Gastroesophageal sphincter (tissue), 4 donors: ENCODE measurements at places on chromosomes 4 and X.
A peak's percentile ranks its signal among the peaks of the same experiment; 100 is the strongest.

DNA sequence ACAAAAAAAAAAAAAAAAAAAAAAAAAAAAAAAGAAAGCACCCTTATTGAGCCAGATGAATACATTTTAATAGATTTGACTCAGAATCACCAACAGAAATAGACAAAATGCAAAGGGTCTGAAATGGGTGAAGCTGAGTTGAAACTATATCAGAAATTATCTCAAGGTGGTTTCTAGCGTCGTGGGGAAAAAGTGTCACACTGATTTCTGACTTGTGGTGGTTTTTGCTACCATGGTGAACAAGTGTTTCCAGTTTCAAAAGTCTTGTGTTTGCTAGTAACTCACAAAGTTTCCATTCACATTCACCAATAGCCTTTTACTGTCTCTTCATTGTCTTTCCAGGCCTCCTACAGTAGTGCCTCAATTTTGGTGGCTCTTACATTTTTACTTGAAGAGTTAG lies 135.5 kb downstream of the ARHGAP24 start:
- no peak for ATAC-seq

- no peak for ATAC-seq
Measured at GRCh38 chrX:69988955-69989394, 60.8 kb downstream of the AWAT2 start.

- ATAC-seq: no peak
Measured at GRCh38 chr4:73443224-73443623, 7.2 kb downstream of the AFP start.

DNA sequence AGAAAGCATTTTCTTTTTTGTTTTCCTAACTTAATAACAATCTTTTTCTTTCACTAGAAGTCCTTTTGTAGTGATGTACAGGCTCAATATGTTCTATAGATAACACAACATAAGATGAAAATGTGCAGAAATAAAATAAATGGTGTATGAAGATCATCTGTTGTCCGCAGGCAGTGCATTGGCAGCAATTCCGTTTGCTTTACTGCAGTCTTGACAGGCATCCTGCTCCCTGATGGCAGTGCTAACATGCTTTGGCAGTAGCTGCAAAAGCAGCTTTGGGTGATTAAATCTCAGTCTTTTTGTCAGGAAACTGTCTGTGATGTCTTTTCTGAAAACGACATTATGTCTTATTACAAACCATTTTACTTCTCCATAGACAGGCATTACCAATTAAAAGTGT lies 131.4 kb downstream of the TRAM1L1 start:
- no peak for ATAC-seq

- ATAC-seq: peak; percentile 23
Measured at GRCh38 chrX:153727123-153727931, 2.7 kb downstream of the ABCD1 start.

DNA sequence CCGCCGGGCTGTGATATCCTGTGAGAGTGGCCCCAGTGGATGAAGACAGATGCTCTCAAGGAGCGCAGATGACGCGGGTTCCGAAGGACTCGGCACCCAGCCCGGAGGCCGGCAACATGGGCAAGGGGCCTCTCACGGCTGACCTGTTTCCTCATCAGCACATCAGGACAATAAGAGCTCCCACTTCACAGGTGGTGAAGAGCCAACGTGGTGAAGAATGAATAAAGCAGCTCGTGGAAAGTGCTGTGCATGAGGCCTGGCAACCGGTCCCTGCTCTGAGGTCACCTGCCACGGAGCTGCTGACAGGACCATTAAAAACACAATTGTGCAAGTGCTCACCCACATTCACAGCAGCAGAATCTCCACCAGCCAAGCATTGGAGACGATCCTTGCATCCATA lies 22.9 kb downstream of the ABLIM2 start:
- ATAC-seq: no peak

GRCh38 chr4:89324671-89325070 lies 17.1 kb upstream of the GPRIN3 start:
- peak; percentile 67 for ATAC-seq

- no peak for ATAC-seq
Measured at GRCh38 chrX:116462822-116463221, at the start of gene CT83. CT83 (minus strand) TSS chrX:116462976; CDS start chrX:116462856, 120 bp downstream.

GRCh38 chr4:93918856-93919255 lies 90.3 kb downstream of the ATOH1 start:
- no peak for ATAC-seq

DNA sequence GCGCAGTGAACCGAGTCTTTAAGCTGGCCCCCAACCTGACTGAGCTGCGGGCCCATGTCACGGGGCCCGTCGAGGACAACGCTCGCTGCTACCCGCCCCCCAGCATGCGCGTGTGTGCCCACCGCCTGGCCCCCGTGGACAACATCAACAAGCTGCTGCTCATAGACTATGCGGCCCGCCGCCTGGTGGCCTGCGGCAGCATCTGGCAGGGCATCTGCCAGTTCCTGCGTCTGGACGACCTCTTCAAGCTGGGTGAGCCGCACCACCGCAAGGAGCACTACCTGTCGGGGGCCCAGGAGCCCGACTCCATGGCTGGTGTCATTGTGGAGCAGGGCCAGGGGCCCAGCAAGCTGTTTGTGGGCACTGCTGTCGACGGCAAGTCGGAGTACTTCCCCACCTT lies 2.2 kb downstream of the PLXNA3 start:
- ATAC-seq: no peak

DNA sequence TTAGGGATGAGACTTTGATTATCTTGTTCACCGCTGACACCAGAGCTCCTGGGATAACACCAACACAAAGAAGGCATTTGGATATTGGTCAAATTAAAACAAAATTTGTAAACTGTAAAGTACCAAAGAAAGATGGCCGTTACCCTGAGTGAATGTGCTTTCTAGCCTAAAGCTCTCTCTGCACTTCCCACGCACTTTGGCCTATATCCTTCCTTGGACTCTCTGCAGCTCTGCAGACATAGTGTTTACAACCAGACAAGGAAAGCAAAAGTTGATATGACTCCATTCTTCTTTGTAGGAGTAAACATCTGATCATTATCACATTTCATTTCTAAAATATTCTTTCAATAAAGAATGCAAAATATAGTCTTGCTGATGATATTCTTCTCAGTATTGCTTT lies 44.8 kb upstream of the PITX2 start:
- ATAC-seq: no peak

GRCh38 chr4:38539501-38539900 lies 124.5 kb upstream of the KLF3 start:
- no peak for ATAC-seq

- ATAC-seq: no peak
Measured at GRCh38 chrX:8390771-8391170, 73.9 kb upstream of the VCX3B start.

DNA sequence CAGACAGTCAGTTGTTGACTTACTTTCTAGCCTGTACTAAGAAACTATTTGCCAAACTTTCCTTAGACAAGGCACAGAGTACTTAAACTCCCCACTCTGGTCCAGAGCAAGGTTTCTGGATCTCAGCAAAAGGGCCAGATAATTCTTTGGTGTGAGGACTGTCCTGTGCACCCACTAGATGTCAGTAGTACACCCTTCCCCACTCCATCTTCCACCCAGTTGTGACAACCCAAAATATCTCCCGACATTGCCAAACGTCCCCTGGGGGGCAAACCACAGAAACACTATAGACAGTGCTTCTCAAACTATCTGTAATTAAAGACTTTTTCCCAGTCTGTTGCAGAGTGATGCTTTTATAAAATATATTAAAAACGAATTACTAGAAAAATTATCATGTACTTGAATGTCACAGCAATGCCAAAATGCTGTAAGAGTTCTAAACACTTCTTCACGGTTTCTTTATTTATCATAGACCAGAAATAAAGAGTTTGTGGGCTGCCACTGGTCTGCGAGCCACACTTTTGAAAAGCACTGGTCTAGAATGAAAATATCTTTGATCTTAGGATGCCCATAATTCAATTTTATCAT lies 203.5 kb downstream of the PRDM5 start:
- ATAC-seq: peak; percentile 68
